Fibroblast of villous mesenchyme (primary cell): ENCODE measurements at places on chromosomes 5 and 9. TPM values are rescaled to one million over a fixed set of nuclear protein-coding genes. Genes with fewer than 3 reads are reported as not detected.

LIFR gene
- 30.3 and 40.2 TPM in 2 replicates for total RNA-seq

GABRB2 gene
- total RNA-seq: under 0.01 TPM in 1 of 2 replicates, not detected in the other

TRIO gene
- 366 and 410 TPM in 2 replicates for total RNA-seq

DNAJC25 gene
- 7.1 and 9.9 TPM in 2 replicates for total RNA-seq

JAKMIP2 gene
- 3.2 and 3.5 TPM in 2 replicates for total RNA-seq

SH2D3C gene
- 0.32 and 0.43 TPM in 2 replicates for total RNA-seq

ABL1 gene
- 57.4 and 61.2 TPM in 2 replicates for total RNA-seq

NELFB gene
- 47.1 and 48.6 TPM in 2 replicates for total RNA-seq

SHISAL2B gene
- not detected in 2 replicates for total RNA-seq

PCDHA11 gene
- total RNA-seq: under 0.01 TPM in 2 replicates

CARD6 gene
- 8.7 and 11.7 TPM in 2 replicates for total RNA-seq

PTTG1 gene
- total RNA-seq: 158 and 180 TPM in 2 replicates

BSPRY gene
- not detected in 2 replicates for total RNA-seq

PCDHGB4 gene
- 11.0 and 13.4 TPM in 2 replicates for total RNA-seq

SH3TC2 gene
- 3.9 and 13.4 TPM in 2 replicates for total RNA-seq

F12 gene
- 0.43 and 0.64 TPM in 2 replicates for total RNA-seq

TMC1 gene
- under 0.01 and 1.3 TPM in 2 replicates for total RNA-seq

PCDHB9 gene
- total RNA-seq: under 0.01 and 0.64 TPM in 2 replicates

NR2F1 gene
- total RNA-seq: 29.8 and 68.3 TPM in 2 replicates

LECT2 gene
- total RNA-seq: not detected in 2 replicates

CAMK4 gene
- 1.3 and 3.2 TPM in 2 replicates for total RNA-seq

CLINT1 gene
- 87.0 and 118 TPM in 2 replicates for total RNA-seq

FBLL1 gene
- total RNA-seq: 0.32 and 0.43 TPM in 2 replicates

PCDHA1 gene
- total RNA-seq: under 0.01 TPM in 1 of 2 replicates, not detected in the other

BAAT gene
- under 0.01 TPM in 1 of 2 replicates, not detected in the other for total RNA-seq

CACFD1 gene
- total RNA-seq: 3.9 and 7.7 TPM in 2 replicates

C5orf52 gene
- not detected in 2 replicates for total RNA-seq

SLC36A2 gene
- total RNA-seq: not detected in 2 replicates

GFI1B gene
- total RNA-seq: under 0.01 and 0.32 TPM in 2 replicates

PCDHB5 gene
- under 0.01 and 0.32 TPM in 2 replicates for total RNA-seq

SCGB3A2 gene
- not detected in 2 replicates for total RNA-seq

SH3PXD2B gene
- 28.1 and 32.2 TPM in 2 replicates for total RNA-seq

GABRA6 gene
- total RNA-seq: not detected in 2 replicates

SNCAIP gene
- total RNA-seq: 19.0 and 32.5 TPM in 2 replicates

GARIN3 gene
- total RNA-seq: not detected in 2 replicates

LTC4S gene
- 0.43 TPM in 1 of 2 replicates, not detected in the other for total RNA-seq

ACER2 gene
- total RNA-seq: 0.64 and 4.7 TPM in 2 replicates

ECM2 gene
- 2.3 and 2.6 TPM in 2 replicates for total RNA-seq

CCL28 gene
- total RNA-seq: 1.3 TPM in 2 replicates

IL13 gene
- not detected in 2 replicates for total RNA-seq

CER1 gene
- not detected in 2 replicates for total RNA-seq

PCDHB11 gene
- total RNA-seq: 0.32 TPM in 1 of 2 replicates, not detected in the other

IFNB1 gene
- not detected in 2 replicates for total RNA-seq

ADGRD2 gene
- total RNA-seq: not detected in 2 replicates

TPRN gene
- 6.9 and 8.1 TPM in 2 replicates for total RNA-seq

RETREG1 gene
- total RNA-seq: 0.64 and 1.7 TPM in 2 replicates

PHYHD1 gene
- 9.9 and 11.9 TPM in 2 replicates for total RNA-seq

HTR1A gene
- total RNA-seq: not detected in 2 replicates

PTPRD gene
- 7.1 and 26.3 TPM in 2 replicates for total RNA-seq

TLX3 gene
- not detected in 2 replicates for total RNA-seq

DMRT2 gene
- total RNA-seq: not detected in 2 replicates

IARS1 gene
- 377 and 457 TPM in 2 replicates for total RNA-seq

CCNB1 gene
- total RNA-seq: 79.9 and 147 TPM in 2 replicates
